NCI-H1092 (cell line): ENCODE measurements at places on chromosomes 1 and 21.
A peak's percentile ranks its signal among the peaks of the same experiment; 100 is the strongest.

- DNase-seq: no peak
Observed at GRCh38 chr1:111903871-111904449, 85.5 kb downstream of the KCND3 start.

DNA sequence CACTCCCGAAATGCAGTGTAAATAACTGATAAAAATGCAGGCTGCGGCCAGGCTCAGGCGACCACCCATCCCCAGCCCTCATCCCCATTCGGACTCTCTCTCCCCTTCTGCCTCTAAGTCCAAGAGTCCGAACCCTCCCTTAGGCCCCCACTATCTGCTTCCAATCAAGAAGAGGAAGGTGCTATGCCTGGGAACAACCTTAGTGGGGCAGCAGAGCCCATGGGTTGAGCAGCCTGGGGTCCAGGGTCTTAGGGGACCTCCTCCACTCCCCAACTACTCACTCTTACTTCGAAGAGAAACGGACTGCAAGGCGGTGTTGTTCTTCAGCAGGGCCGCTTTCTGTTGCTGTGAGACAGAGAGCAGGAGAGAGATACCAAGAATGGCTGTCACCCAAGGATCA, 12.2 kb downstream of the ARHGEF2 start:
- no peak for DNase-seq

GRCh38 chr1:197213193-197213592, 54.9 kb upstream of the CRB1 start:
- no peak for DNase-seq

DNA sequence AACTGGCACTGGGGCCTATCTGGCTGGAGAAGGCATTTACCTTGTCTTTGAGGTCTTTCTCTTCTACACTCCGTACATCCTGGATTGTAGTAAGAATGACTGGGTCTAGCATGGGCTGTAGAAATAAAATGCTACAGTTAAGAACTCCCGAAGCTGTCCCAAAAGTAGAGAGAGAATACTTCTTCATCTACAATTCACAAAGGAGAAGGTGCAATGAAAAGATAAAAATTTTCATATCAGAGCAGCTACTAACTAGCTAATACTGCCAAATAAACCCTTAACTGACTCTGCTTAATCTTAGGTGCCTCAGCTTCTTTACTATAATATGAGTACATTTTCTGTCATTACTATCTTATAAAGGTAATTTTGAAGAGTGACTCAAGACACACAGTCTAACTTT, 55.6 kb downstream of the USP24 start:
- DNase-seq: no peak

GRCh38 chr1:1889847-1890505, 911 bp downstream of the GNB1 start:
- no peak for DNase-seq

- DNase-seq: no peak
Observed at GRCh38 chr1:79741720-79742421, 735.3 kb upstream of the ADGRL4 start.

DNA sequence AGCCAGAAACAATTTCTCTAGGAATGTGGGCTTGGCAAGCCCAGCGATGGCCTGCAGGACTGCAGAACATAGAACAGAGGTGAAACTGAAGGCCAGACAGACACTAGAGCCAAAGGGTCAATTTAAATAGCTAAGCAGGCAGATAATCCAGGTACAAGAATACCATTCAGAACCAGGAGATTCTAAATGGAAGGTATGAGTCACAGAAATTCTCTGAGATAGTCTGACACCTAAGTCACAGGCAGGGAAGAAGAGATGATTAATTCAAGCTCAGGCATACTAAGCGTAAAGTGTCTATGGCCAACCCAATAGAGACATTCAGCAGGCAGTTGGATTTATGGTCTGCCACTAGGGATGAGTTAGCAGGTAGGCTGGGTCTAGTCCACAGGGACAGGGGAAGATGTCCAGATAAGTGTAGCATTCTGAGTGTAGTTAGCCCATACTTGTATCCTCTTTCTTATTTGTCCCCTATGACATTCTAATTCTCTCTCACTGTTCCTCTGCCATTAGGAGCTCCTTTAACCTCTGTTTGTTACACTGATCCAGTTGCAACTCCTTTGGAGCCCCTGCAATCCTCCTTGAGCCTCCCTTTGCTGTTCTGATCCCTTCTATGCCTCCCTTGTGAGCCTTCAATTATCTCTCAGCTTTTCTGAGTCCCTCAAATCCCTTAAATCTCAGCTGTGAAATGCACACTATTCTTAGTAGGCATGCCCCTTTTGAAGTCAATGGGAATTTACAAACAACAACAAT, 383.8 kb downstream of the LMO4 start:
- DNase-seq: no peak

DNA sequence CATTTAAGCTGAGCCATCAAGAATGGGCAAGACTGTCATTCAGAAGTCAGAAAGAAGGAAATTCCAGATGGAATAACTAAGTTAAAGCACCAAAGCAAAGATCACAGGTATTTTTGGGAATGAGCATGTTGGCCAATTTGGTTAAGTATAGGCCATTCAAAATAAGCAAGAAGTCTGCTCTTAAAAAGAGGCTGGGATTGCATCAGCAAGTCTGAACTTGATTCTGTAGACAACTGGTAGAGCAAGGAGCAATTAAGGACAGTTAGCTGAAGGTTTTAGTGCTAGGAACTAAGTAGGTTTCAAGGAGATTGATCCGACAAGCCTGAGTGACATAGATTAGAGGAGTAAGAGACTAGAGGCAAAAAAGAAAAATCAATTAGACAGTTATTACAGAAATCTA, 8.4 kb downstream of the ANKRD45 start:
- no peak for DNase-seq

DNA sequence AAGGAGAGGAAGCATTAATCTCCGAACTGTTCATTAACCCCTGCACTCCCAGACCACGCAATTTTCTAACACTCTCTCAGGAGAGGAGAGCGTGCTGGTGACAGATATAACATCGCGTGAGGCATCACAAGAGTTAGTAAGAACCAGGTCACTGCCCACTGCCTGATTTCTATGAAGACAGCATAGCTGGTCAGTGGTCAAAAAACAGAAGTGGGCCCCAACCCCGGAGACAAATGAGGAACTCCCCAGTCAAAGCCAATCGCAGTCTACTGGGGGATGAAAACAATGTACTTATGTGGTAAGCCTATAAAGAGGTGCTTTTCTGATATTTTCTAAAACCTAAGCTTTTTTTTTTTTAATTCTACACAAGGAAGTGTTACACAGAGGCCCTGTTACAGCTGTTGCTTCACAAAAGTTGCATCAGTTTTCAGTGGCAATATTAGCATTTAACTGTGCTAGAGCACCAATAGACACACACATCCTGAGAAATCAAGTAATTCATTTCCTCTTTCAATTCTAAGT, 231.8 kb upstream of the IRF2BP2 start:
- no peak for DNase-seq

DNA sequence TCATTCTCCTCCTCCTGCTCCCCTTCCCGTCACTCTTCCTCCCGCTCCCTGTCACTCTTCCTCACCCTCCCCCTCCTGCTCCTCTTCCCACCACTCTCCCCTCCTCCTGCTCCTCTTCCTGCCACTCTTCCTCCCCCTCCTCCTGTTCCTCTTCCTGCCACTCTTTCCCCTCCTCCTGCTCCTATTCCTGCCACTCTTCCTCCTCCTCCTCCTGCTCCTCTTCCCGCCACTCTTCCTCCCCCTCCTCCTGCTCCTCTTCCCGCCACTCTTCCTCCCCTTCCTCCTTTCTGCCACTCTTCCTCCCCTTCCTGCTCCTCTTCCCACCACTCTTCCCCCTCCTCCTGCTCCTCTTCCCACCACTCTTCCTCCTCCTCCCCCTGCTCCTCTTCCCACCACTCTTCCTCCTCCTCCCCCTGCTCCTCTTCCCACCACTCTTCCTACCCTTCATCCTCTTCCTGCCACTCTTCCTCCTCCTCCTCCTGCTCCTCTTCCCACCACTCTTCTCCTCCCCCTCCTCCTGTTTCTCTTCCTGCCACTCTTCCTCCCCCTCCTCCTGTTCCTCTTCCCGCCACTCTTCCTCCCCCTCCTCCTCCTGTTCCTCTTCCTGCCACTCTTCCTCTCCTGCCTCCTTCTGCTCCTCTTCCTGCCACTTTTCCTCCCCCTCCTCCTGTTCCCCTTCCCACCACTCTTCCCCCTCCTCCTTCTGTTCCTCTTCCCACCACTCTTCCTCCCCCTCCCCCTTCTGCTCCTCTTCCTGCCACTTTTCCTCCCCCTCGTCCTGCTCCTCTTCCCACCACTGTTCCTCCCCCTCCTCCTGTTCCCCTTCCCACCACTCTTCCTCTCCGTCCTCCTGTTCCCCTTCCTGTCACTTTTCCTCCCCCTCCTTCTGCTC, 28.7 kb upstream of the ARTN start:
- no peak for DNase-seq

DNA sequence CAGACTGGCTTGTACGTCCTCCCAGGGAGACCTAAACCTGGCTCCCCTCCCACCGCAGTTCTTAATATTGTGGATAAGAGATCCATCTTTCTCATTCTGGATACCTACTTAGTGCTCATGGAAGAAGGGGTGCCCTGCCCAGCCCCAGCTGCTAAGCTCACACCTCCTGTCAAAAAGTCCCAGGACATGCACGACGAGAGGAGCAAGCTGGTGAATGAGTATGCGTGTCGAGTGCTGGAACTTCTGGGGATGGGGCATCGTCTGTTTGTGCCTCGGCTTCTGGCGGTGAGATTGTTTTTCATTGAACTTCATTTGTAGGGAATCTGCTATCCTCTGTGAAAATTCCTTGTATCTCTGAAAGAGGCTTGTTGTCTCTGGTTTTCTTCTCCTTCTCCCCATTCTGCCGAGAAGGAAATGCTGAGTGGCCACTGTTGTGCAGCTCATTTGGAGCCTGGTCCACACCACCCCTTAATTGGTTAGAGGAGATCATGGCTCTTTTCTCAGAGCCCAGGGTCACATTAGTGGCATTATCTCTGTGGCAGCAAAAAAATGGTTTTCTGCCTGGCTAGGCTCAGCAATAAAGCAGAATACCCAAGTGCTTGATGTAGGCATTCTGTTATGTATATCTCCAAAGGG, 199.4 kb upstream of the CACYBP start:
- no peak for DNase-seq

DNA sequence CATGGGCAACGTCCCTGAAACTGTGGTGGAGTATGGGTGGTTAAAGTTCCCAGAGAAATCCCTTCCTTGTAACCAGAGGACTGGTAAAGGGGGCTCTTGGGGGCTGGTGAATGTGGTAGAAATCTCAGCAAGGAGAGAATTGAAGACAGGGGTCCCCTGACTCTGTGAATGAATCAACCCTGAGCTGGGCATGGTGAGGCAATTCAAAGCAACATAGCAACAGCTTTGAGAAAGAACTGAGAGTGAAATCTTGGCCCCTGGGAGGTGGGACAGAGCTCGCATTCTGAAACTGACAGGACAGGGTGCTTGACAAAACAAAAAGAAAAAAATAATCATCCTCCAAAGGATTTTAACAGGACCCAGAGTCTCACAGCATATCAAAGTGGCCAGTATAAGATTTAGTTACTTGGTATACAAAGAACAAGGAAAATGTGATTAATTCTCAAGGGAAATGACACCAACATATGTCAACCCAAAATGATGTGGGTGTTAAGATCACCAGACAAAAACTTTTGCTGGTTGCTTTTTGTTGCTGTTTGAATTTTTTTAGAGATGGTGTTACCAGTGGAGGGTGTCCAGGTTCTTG, 11.7 kb upstream of the SUMO3 start:
- no peak for DNase-seq

- DNase-seq: no peak
Observed at GRCh38 chr1:212107481-212107880, 71.9 kb downstream of the DTL start.

- peak; percentile 95 for DNase-seq
Observed at GRCh38 chr1:39701049-39701439, 9.8 kb upstream of the HPCAL4 start.

GRCh38 chr1:245615001-245615400, 460.2 kb downstream of the KIF26B start:
- DNase-seq: no peak

DNA sequence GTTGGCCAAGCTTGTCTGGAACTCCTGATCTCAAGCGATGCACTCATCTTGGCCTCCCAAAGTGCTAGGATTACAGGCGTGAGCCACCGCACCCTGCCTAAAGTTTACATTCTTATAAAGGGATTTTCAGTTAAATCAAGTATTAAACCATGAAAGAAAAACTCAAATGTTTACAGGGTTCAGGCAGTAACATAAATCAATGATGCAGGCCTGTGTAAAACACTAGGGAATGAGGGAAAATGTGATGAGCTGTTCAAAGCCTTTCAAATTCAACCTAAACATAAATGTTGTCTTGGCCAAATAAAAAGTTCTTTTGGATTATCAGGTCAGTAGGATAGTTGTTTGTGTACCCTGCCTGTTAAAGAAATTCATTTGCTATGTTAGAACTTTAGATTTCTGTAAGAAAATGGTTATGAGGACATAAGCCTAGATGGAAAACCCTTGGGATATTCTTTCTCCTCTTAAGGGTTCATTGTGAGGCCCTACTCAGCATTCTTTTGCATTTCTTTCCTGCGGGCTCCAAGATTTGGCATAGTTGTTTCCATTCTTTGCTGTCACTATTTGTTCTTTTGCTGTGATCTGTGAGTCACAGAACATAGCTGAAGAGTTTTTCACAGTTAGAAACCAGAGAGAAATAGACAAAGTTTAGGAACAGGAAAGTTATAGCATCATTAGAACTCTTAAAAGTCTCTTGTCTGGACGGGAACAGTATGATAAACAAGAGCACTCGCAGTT, 8.9 kb upstream of the ZRANB2 start:
- no peak for DNase-seq

GRCh38 chr1:188817814-188818213, 1659.8 kb downstream of the BRINP3 start:
- DNase-seq: no peak

DNA sequence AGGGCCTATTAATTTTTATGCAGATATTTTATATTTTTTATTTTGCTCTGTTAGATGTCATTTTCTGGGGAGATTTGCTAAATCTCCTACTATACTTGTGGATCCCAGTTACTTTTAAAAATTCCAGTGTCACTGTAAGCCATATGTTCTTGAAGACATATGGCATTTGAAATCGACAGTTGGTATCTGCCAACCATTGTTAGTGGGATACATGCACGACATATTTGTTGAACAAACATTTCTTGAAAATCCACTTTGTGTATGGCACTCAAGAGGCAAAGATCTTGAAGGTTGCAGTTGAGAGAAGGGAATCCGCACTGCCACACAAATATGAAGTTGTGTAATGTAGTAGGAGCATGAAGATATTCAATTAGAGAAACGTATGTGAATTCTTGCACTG, 287.7 kb downstream of the HHAT start:
- no peak for DNase-seq

- no peak for DNase-seq
Observed at GRCh38 chr1:153640861-153641260, 7.0 kb downstream of the CHTOP start.

GRCh38 chr1:225882694-225883615, 775 bp upstream of the TMEM63A start:
- no peak for DNase-seq

- DNase-seq: no peak
Observed at GRCh38 chr1:95124342-95124741, 7.2 kb downstream of the TLCD4 start.

DNA sequence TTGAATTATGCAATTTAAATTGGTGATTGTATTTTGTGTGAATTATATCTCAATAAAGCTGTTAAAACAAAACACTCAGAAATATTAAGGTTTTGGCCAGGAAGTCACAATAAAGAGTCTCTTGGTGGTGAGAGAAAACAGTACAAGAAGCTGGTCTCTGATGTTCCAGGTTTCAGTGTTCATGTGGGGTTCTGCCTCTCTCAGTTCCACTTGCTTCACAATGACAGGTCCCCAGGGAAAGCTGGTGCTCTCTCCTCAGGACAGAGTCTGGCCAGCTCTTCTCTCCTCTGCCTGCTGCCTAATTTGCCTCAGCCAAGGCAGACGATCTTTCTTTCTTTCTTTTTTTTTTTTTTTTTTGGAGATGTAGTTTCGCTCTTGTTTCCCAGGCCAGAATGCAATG, 342.9 kb upstream of the PLXNA2 start:
- DNase-seq: no peak
